Heart right ventricle (tissue), 16 donors: ENCODE measurements at places on chromosomes 4 and X. TPM values are rescaled to one million over a fixed set of nuclear protein-coding genes. Genes with fewer than 3 reads are reported as not detected.

- H3K27ac ChIP-seq: no peak overlapping the region
- H3K36me3 ChIP-seq: no peaks in the 10 kb centered on the region
- no peak for DNase-seq
Observed at GRCh38 chr4:22668702-22669101, 24.0 kb upstream of the GBA3 start.

GRCh38 chr4:55928846-55929245 lies 19.9 kb upstream of the CEP135 start:
- no peak overlapping the region for H3K4me3 ChIP-seq
- no peak overlapping the region for H3K27ac ChIP-seq
- H3K4me1 ChIP-seq: no peaks in the 10 kb centered on the region
- H3K27me3 ChIP-seq: no peaks in the 10 kb centered on the region

GRCh38 chr4:5662555-5662954 lies 45.8 kb downstream of the EVC2 start:
- H3K4me3 ChIP-seq: no peak overlapping the region
- H3K27me3 ChIP-seq: no peaks in the 10 kb centered on the region
- no peak overlapping the region for H3K27ac ChIP-seq
- no peak for DNase-seq
- H3K36me3 ChIP-seq: no peaks in the 10 kb centered on the region

DNA sequence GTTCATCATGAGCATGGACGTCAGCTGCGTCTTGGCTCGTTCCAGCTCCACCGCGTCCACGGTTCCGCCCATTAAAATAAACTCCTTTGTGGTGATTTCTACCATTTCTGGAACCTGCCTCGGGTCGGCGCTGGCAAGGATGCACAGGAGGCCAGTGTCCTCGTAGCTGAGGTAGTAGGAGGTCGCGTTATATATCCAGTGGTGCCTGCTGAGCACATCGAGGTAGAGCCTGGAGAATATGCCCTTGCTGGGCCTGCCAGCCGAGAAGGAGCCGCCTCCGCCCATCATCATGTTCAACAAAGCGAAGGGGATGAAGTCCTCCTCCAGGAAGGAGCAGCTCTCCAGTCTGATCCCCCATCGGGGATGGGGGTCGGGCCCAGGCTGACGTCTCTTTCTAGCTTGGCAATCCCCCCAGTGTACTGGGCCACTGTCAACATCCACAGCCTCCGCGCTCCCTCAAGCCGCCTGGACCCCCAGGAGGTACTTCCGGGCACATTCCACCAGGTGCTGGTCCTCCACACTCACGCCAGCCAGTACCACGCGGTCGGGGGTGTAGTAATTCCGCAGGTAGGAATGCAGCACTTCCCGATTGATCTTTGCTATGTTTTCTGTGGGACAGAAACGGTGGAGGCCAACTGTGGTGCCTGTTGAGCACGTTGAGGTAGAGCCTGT lies 120.9 kb upstream of the GRID2 start:
- DNase-seq: no peak
- no peaks in the 10 kb centered on the region for H3K36me3 ChIP-seq

Gene TMEM156
- not detected for total RNA-seq

Gene NHSL2
- 6.4 TPM for total RNA-seq
